Osteoblast (primary cell): ENCODE measurements at places on chromosomes 16 and 17. TPM values are rescaled to one million over a fixed set of nuclear protein-coding genes. Genes with fewer than 3 reads are reported as not detected.

RHBDL1 gene
- total RNA-seq, result 0.88 and 1.1 TPM in 2 replicates

COPZ2 gene
- 117 and 121 TPM in 2 replicates for total RNA-seq

KRTAP3-1 gene
- total RNA-seq, result not detected in 2 replicates

- H3K36me3 ChIP-seq, result no peaks in the 10 kb centered on the region
- no peaks in the 10 kb centered on the region for H3K27me3 ChIP-seq
- no peak overlapping the region for H3K4me3 ChIP-seq
- H3K4me1 ChIP-seq, result no peaks in the 10 kb centered on the region
Measured at GRCh38 chr17:70888324-70888723, 719.0 kb downstream of the KCNJ2 start.

DNA sequence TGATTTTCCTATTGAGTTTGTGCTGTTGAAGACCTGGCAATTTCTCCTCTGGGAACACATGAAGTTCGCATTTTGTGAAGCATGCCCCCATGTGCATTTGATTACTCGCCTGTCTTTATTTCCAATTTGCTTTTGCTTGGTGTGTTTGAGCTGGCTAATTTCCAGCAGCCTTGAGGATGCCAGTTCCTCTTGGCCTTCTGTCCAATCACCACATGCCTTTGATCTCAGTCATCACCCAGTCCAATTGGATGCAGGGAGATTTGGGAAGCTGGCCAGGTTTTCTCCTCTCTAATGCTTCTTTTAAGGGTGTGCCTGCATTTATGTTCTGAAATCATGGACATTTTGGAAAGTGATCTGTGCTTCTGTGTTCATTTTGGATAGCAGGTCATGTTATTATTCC lies 3.8 kb upstream of the TMEM100 start:
- H3K4me1 ChIP-seq, result peaks cover 65% of the 10 kb centered on the region
- DNase-seq, result peak; percentile 70
- H3K27ac ChIP-seq, result no peak overlapping the region
- no peaks in the 10 kb centered on the region for H3K27me3 ChIP-seq
- no peak overlapping the region for H3K4me3 ChIP-seq

DNA sequence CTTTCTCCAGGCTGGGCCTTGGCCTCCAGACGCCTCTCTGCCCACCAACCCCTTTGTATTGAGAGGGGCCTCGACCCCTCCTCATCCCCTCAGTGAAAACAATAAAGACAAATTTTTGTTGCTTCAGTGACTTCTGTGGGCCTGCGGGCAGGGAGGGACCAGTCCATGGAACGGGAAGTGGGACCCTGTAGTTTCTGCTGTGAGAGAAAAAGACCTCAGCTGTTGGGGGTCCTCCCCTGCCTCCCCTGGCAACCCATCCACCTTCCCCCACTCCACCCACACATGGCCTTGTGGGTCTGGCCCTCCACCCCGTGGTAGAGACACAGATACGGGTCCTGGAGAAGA lies 3.5 kb downstream of the PPY start:
- no peak overlapping the region for H3K27ac ChIP-seq
- peaks cover 2% of the 10 kb centered on the region for H3K27me3 ChIP-seq
- DNase-seq, result no peak
- no peak overlapping the region for H3K4me3 ChIP-seq
- no peaks in the 10 kb centered on the region for H3K4me1 ChIP-seq
- H3K36me3 ChIP-seq, result no peaks in the 10 kb centered on the region

DNA sequence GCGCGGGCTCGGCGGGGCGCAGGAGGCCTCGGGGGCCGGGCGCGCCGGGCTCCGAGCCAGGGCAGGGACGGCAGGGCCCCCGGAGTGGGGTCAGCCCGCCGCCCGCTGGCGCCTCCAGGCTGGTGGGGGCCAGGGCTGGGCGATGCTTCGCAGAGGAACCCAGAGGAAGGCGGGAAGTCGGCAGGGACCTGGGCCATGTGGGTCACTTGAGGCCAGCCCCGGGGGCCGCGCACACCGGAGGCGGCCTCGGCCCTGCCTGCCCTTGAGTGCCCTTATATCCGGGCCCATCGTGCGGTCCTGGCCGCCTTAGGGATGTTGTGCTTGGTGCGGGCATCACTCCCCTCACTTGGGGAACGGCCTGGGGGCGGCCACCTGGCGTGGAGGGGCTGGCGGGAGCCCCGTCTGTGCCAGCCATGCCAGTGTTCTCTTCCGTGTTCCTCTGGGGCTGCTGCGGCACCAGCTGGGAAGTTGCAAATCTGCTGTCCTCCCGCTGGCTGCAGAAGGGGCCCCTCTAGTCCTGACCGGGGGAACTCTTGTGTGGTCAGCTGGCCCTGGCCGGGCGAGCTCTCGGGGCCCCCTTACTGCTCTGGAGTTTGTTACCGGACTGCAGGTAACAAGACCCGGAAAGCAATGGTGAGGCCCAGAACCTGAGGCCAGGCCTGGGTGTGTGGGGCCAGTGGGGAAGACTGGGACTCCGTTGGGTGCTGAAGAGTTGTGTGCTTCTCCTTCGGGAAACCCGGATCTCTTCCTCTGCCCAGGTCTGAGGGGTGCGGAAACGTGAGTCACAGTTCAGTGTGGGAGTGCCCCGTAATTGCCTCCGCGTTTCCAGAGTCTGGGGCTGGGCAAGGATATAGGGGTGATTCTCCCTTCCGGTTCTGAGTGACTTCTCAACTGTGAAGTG lies 849 bp downstream of the CAPN15 start:
- H3K4me3 ChIP-seq, result peak overlapping the region; percentile 86
- DNase-seq, result peak; percentile 95
- peaks cover 3% of the 10 kb centered on the region for H3K36me3 ChIP-seq
- H3K27me3 ChIP-seq, result no peaks in the 10 kb centered on the region
- peak overlapping the region; percentile 72 for H3K27ac ChIP-seq
